ENCODE measurements at places on chromosomes 3 and 15.

- DNase-seq = no peak
Observed at GRCh38 chr15:73318463-73319351, 50.1 kb downstream of the HCN4 start.

DNA sequence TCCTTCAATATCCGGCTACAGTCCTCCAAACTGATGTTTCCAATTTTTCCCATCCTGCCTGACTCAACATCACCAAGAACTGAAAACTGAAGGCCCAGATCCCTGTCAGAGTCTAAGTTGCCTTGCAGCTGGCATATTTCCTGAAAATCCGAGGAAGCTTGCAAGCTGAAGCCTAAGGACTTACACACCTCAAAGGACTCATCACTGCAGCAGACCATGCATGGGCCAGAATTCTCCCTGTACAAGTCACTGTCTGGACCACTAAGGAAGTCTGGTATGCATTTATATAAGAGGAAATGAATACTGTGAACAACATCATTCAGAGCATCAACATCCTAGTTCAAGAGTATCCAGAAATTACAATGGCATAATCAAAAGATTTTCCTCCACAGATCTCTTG lies 548.8 kb upstream of the MDFIC2 start:
- DNase-seq = no peak

DNA sequence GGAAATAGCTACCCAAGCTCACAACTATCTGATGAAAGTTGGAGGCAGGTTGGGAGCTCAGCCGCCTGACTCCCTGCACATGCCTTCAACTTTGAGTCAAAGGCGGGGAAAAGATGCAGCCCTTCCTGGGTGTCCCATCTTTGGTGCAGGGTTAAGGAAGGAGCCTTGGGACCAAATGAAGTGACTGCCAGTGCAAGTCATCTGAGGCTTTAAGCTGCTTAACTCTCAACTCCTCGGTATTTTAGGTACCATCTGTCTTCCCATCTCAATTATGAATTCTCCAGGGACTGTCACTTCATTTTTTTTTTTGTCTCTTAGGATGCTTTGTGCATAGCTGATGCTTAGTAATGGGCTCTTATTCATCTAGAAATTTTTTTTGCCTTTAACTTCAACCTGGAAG lies 408.8 kb upstream of the C2CD4B start:
- no peak for DNase-seq

DNA sequence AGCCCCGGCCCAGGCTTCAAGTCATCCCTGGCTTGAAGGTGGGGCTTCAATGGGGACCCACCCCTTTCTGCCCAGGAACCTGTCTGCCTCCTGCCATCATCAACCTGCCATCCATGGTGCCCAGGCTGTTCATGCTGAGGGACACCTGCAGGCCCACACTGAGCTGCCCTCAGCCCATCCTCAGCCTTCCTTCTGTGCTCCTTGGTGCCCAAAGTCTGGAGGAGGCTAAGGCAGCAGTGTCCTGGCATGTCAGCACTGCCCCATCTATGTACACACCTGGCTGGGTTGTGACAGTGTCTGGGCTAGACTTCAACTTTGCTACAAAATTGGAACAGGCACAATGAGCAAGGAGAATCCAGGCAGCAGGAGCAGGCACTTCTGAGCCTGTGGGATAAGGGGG lies 745.3 kb upstream of the EPHA6 start:
- no peak for DNase-seq

DNA sequence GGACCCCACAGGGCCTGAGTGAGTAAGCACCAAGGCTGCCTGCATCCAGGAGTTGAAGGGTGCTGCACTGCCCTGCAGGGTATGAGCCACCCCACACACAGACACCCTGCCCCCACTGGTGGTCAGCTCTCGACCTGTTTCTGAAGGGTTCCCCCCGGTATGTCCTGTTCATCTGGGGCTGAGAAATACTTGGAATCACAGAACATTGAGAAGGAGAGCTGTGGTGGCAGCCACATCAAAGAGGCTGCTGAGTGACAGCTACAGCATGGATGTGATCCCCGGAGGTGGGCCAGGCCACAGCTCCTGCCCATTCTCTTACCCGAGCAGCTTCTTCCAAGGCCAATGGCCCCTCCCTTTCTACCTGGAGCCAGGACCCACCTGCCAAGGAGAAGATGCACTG lies 66.4 kb upstream of the PLXNA1 start:
- no peak for DNase-seq
